BJ (cell line): ENCODE measurements at places on chromosomes 13 and 19.

DNA sequence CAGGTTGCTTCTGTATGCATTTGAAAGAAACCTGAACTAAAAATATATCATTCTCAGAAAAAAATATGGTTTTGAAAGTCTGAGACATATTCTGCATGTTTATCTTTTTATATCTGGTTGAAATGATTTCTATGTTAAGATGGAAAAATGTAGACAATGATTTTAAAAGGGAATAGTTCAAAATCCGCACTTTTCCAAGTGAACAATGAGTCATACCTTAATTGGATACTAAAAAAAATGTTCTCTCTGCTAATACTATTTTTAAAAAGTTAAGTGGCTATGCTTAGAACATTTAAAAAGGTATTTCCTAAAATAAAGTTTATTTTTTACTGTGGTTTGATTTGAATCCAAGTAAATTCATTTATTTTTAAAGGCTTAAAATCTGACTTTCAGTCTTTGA lies 801.4 kb downstream of the SLITRK6 start:
- peak; percentile 18 for DNase-seq

DNA sequence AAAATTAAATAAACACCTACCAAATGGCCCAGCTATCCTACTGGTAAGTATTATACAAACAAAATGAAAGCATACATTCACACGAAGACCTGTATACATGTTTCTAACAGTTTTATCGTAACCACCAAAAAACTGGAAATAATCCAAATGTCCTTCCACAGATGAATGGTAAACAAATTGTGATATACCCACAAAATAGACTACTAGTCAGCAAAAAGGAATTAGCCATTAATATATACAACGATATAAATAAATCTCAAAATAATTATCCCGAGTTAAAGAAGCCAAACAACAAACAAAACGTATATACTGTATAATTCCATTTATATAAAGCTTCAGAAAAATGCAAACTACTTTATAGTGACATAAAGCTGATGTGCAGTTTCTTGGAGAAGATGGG lies 106.3 kb upstream of the SERTM1 start:
- DNase-seq = no peak

DNA sequence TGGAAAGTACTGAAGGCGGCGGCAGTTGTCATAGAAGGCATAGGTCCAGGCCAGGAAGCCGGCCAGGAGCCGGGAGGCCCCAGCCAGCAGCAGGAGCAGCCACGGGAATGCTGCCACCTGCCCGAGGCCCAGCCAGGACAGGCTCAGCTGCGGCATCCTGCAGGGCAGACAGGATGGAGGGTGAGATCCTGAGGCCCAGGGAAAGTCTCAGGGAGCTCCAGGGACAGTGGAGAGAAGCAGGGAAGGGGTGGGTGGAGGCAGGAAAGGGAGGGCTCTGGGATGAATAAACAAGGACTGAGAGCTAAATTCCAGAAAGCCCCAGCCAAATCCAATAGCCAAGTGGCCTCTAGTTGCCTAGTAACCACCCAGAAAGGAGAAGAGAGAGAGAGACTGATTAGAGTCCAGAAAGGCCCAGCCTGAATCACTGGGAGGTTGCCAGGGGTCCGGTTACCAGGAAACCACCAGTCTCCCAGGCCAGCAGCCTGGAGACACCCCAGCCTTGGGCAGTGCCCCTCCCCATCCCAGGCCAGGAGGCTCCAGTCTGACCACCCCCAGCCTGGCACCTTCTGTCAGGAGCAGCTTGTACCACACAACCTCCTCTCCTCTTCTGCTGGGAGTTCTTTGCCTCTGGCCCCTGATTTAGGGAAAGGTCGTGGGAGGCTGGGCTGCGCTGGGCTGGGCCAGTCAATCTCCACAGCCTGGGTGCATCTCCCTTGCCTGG lies 7.5 kb upstream of the OR10H5 start:
- DNase-seq = no peak

DNA sequence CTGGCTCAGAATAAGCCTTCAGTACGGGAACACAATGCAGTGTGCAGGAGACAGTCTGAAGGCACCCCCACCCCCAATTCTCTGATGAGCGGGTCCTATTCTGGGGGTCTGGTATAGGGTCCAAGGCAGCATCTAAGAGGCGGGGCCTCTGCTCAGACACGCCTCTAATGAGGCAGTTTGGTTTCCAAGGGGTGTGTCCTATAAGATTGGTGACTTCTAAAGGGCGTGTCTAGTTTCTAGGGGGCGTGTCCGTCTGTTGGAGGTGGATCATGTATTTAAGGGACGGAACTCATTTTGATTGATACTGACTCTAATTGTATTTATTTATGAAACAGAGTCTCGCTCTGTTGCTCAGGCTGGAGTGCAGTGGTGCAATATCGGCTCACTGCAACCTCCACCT lies 8.7 kb downstream of the FIZ1 start:
- DNase-seq = no peak

- no peak for DNase-seq
Observed at GRCh38 chr13:99296398-99296797, 10.8 kb downstream of the GPR183 start.

DNA sequence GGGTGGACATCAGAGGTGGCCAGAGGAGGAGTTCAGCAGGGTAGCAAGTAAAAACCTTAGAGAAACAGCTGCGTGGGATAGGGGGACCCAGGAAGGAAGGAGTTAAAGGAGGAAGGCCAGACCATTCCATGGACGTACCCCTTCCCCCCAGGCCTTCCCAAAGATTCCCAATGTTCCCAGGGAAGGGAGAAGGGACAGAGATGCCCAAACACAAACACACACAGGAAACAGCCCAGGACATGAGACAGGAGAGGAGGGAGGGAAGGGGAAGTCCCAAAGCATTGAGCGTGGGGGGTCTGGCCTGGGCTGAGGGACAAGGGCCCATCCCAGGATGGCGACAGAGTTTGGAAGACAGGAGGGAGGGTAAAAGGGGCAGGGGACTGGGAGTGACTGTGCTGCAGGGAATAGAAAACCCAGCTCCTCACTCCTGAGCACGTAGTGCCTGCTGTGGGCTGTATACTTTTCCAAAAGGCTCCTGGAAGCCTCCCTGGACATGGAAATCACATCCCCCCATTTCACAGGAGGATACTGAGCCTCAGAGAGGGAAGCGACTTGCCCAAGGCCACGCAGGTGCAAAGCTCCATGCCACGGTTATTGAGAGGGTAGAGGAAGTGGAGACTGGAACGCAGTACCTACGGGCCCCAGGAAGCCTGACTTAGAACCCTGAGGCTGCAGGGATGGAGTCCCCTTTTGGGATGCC lies 1.1 kb downstream of the SYDE1 start:
- no peak for DNase-seq

DNA sequence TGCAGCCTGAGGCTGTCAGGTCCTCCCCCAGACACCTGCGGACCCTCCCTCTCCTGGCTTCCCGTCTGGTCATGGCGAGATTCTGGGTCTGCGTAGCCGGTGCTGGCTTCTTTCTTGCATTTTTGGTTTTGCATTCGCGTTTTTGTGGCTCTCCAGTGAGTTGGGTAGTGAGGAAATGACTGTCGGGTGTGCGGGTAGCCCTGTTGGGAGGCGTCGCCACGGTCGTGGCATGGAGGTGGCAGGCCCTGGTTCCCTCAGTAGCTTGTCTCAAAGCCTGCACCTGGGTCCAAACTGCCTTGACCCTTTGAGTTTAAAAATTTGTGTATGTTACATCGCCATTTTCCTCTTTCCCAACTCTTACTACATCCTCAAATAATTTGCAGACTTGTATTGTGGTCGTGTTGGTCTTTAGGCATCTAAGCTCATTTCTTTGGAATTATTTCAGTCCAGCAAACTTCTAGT lies 344 bp downstream of the NHLRC3 start:
- no peak for DNase-seq

GRCh38 chr19:2896694-2897093 lies 4.0 kb upstream of the ZNF57 start:
- no peak for DNase-seq
